GDM1 (cell line): ENCODE measurements at places on chromosomes 16 and 17.
A peak's percentile ranks its signal among the peaks of the same experiment; 100 is the strongest.

- DNase-seq: no peak
Observed at GRCh38 chr17:19642373-19642893, 6.1 kb upstream of the ALDH3A2 start.

GRCh38 chr16:83366228-83366627, 441.6 kb upstream of the HSBP1 start:
- DNase-seq: no peak

DNA sequence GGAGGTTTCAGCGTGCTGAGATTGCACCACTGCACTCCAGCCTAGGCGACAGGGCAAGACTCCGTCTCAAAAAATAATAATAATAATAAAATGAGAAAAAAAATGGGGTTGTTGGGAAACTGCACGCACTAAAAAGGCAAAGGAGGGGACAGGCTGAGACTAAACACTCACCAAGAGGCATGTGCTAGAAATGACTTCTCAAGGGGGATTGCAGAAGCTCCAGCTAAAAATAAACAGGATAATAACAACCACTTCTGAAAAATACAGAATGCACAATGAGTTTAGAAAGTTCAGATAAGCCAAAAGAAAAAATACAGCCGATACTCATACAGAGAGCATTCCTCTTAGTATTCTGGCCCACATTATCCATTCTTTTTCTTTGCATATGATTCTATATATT, 15.1 kb upstream of the TIMP2 start:
- no peak for DNase-seq

DNA sequence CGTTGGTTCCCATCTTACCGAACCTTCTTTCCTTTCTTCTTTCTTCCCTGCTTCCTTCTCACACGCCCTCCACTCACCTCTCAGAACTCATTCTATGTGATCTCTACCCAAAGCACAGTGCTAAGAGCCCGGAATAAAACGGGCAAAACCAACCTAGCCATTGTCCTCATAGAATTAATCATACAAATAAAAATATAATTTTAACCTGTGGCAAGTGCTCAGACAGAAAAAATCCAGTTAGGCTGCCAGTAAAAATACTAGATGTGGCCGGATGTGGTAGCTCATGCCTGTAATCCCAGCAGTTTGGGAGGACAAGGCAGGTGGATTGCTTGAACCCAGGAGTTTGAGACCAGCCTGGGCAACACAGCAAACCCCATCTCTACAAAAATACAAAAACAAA, 27.0 kb downstream of the BMERB1 start:
- no peak for DNase-seq

GRCh38 chr16:4788489-4788889, 344 bp upstream of the SEPTIN12 start:
- DNase-seq: no peak

DNA sequence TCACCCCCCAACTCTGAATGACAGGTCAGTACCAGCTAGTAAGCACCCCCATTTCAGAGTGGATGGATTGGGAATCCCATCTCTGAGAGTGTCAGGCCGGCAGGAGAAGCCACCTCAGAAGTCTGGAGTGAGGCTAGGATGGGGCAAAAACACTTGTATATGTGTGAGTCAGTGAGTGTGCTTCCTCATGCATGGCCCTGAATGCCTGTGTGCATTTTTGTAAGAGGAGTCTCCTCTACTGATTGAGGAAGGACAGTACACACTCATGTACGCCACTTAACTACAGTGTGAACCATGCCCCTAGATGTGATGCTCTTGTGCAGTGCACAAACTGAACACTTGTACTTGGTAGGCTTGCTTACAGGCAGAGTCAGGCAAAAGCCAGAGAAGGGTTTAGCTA, 22.3 kb upstream of the NAGS start:
- no peak for DNase-seq

DNA sequence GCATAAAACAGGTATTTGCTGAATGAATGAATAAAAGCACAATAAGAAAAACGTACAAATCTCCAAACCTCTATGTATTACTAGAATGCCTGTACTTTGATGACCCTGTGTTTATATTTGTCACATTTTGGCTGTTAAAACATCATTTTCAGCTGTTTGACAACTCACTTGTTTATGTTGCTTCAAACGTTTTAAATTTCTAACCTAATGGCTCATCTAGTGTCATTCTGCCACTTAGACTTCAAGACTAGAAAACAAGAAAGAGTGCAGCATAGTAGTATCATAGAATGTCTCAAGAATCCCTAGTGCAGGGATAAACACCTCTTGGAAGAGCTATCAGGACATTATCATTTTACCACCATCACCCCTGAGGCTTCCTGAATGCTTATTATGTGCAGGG, 19.4 kb upstream of the PMP22 start:
- DNase-seq: no peak

- DNase-seq: no peak
Observed at GRCh38 chr16:79439901-79440300, 160.6 kb downstream of the MAF start.

GRCh38 chr16:49550666-49551065, 177.1 kb downstream of the C16orf78 start:
- no peak for DNase-seq

GRCh38 chr16:31868691-31869167, 4.9 kb upstream of the ZNF267 start:
- peak; percentile 55 for DNase-seq

GRCh38 chr17:57527221-57528057, 217.7 kb downstream of the CCDC182 start:
- DNase-seq: no peak

DNA sequence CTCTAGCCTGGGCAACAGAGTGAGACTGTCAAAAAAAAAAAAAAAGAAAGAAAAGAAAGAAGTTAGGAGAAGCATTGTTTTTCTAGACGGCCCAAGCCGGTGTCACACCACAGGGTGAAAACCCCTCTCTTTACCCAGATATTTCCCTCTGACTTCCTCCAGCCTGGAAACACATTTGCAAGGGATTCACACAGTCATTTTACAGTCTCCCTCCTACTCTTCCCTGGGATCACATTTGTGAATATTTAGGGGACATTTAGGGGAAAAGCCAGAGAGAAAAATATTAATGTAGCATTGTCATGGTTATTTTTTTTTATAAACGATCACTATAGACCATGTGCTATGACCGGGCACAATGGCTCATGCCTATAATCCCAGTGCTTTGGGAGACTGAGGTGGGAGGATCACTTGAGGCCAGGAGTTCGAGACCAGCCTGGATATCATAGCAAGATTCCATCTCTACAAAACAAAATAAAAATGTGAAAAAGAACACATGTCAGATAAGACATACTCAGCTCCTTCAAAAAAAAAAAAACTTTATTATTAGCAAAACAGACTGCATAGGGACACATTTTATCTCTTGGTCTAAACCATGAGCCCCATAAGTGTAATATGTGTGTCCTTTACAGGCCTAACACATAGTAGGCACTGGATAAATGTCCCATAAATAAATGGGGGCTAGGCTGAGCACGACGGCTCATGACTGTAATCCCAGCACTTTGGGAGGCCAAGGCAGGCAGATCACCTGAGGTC, 10.9 kb upstream of the SDR42E2 start:
- DNase-seq: no peak

DNA sequence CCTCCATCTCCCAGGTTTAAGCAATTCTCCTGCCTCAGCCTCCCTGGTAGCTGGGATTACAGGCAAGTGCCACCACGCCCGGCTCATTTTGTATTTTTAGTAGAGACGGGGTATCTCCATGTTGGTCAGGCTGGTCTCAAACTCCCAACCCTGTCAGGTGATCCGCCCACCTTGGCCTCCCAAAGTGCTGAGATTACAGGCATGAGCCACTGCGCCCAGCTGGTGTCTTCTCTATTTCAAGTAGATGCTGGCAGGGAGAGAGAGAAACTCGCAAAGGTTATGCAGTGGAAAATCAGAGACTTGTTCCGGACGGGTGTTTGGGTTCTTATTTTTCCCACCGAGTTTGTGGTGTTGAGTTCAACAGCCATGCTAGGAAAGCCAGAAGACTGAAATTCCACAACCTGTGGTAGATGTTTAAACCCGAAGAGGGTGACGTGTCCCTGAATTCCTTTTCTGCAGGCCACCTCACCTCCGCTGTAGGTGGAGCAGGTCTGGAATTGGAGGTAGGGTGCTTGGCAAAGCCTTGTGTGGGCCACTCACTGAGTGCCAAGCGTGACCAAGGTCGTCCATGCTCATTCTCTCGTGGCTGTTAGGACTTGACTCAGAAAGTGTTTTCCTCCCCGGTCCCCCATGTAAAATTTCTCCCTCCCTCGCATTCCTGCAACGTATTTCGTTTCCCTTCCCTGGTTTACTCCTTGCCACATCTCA, 7.3 kb upstream of the ZDHHC7 start:
- DNase-seq: no peak

GRCh38 chr17:5874486-5874885, 195.7 kb upstream of the WSCD1 start:
- no peak for DNase-seq

DNA sequence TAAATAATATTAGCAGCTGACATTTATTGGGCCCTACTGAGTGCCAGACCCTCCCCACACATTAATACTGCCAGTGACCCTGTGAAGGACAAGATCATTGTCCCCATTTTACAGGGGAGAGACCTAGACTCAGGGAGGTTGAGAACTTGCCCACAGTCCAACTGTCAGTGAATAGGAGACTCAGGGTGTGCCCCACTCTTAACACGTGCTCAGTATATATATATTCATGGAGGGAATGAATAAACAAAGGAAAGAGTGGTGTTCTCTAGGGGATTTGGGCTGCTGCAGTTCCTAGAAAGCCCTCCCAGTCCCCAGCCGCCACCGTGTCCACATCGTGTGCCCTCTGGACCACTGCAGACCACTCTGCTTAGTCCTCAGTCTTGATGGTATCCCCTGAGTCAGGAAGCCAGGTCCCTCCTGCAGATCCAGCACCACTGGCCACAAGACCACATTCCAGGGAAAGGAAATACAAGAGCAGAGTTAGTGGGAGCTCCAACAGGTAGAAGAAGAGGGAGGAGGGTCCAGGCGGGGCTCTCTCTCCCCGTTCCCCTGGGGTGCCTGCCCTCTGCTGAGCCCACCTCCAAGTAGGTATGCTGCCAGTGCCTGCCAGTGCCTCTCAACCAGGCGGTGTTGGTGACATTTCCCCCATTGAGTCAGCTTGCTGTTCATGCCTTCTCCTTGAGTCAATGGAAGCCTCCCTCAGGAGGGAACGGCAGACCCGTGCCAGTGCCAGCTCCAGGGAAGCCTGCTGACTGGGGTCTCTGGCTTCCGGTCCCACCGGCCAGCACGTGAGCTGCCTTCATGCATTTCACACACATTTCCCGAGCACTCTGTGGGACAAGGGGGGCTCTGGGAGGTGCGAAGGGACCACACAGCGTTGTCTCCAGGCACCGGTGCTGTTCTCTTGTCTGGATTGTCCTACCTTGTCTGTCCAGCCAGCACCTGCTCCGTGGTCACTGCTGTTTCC, 75.6 kb downstream of the GNAO1 start:
- DNase-seq: no peak

GRCh38 chr17:73533781-73534180, 110.5 kb downstream of the SDK2 start:
- no peak for DNase-seq

DNA sequence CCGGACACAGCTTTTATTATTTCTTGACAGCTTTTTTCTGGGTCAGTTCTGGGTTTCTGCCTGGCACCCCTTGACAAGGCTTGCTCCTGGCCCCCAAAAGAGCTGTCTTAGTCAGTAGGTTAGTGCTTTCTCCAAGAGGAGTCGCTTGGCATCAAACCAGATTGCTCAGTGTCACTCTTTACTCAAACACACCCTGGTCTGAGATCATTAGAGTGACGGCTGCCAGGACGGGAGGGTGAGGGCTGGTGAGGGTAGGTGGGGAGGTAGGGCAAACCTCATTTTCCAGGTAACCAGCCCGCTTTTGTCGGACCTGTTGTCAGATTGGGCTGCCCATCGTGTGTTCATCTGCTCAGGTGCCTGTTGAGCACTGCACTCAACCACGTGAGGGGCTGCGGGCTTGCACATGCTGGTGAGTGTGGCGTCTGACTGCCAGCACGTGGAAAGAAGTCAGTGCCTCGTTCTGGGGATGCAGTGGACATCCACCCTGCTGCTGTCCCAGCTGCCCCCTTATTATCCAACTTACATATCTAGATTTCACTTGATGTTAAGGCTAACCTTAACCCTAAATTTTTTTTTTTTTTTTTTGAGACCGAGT, 12.4 kb downstream of the TMEM94 start:
- no peak for DNase-seq

GRCh38 chr17:7404737-7405349, 946 bp upstream of the TMEM256 start:
- DNase-seq: no peak

- no peak for DNase-seq
Observed at GRCh38 chr16:68948230-68948910, 105.0 kb downstream of the TANGO6 start.

DNA sequence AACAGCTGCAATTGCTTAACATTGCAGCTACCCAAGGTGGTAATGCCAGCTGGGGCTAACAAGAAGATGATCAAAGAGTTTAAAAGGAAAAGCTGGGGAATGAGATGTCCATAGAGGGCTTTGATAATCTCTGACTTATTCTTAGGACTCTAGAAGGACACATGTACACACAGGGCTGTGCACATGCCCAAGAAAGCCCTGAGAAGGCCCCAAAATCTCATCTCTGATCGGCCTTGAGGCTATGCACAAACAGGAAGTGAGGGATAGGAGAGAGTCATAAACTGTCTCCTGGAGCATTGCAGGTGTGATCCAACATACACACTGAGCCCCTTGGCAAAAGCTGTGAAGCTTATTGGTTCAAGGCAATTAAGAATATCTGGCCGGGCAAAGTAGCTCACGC, 17.2 kb upstream of the RABEP1 start:
- no peak for DNase-seq

GRCh38 chr16:47211218-47211617, 67.5 kb upstream of the NETO2 start:
- no peak for DNase-seq

DNA sequence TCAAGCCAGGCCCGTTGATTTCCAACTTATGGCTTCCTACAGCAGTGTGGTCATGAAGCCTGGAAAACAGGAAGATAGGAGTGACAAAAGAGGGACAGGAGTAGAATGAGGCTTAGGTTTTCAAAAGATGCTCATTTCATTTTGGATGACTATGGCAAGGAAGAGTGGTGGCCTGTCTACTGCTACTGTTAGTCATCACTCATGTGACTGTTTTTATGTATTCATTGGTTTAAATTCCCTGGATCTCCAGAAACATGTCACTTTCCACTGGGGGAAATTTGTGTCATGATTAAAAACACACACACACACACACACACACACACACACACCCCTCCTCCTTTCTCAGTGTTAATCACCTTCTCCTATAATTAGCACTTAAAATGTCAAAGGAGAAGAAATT, 1.1 kb upstream of the CYLD start:
- no peak for DNase-seq

DNA sequence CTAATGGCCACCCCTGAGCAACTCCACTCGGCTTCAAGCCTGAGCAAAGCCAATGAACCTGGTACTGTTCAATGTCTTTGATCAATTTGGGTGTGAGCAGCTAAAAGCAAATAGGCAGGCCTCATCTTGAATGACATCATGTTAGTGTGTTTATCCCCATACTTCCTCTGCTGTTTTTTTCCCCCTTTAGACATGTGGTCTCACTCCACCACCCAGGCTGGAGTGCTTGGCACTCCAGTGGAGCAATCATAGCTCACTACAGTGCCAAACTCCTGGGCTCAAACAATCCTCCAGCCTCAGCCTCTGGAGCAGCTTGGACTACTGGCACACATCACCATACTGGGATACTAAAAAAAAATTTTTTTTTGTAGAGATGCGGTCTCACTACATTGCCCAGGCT, 75.4 kb downstream of the ARHGAP17 start:
- no peak for DNase-seq
